ENCODE measurements at places on chromosomes 4 and X. TPM values are rescaled to one million over a fixed set of nuclear protein-coding genes. Genes with fewer than 3 reads are reported as not detected.
A peak's percentile ranks its signal among the peaks of the same experiment; 100 is the strongest.

MAOB gene
- total RNA-seq, result not detected

DNA sequence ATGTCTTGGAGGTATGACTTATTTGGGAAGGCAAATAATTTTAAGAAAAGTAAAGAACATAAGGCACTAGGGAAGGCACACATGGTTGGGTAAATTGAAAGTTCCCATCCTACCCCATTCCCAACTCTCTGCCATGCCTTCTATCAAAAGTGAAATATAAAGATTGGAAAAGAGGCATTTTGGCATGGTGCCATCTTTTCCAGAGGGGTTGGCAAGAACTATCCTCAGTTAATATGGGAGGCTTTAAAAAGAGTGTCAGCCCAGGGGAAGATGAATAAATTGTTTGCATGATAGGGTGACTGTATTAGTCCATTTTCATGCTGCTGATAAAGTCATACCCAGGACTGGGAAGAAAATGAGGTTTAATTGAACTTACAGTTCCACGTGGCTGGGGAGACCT lies 150.8 kb upstream of the BOD1L1 start:
- DNase-seq, result no peak
- no peaks in the 10 kb centered on the region for H3K27me3 ChIP-seq
- H3K27ac ChIP-seq, result no peak overlapping the region
- no peak overlapping the region for H3K4me3 ChIP-seq
- no peaks in the 10 kb centered on the region for H3K4me1 ChIP-seq
- no peaks in the 10 kb centered on the region for H3K36me3 ChIP-seq

GRCh38 chr4:67325791-67326190 lies 219.5 kb downstream of the CENPC start:
- no peaks in the 10 kb centered on the region for H3K36me3 ChIP-seq
- no peak overlapping the region for H3K4me3 ChIP-seq
- H3K27ac ChIP-seq, result no peak overlapping the region
- peak; percentile 34 for DNase-seq

- H3K4me1 ChIP-seq, result no peaks in the 10 kb centered on the region
- no peak overlapping the region for H3K4me3 ChIP-seq
- DNase-seq, result no peak
- H3K27ac ChIP-seq, result no peak overlapping the region
- no peaks in the 10 kb centered on the region for H3K36me3 ChIP-seq
Observed at GRCh38 chr4:62640296-62640695, 1440.2 kb downstream of the ADGRL3 start.

DNA sequence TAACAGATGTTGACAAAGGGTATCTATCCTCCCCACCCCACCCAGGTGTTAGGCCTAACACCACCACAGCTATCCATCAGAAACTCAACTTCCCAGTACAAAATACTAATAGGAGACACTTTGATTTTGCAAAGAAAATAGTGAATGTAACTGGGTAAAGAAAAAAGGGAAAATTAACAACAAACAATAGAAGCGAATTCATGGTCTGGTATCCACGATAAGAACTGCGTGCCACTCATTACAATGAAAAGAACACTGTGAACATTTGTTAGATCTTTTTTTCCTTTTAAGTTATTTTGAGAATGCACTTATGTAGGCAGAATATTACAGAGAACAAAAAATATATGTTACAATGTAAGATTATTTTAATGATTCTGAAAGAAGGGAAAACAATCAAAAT lies 12.0 kb downstream of the TSPAN5 start:
- peaks cover 11% of the 10 kb centered on the region for H3K4me1 ChIP-seq
- H3K27ac ChIP-seq, result no peak overlapping the region

MAGEA6 gene
- total RNA-seq, result not detected

GRCh38 chr4:140816806-140817510 lies 60.8 kb upstream of the TBC1D9 start:
- H3K36me3 ChIP-seq, result no peaks in the 10 kb centered on the region
- H3K27me3 ChIP-seq, result no peaks in the 10 kb centered on the region
- H3K4me3 ChIP-seq, result no peak overlapping the region
- no peaks in the 10 kb centered on the region for H3K4me1 ChIP-seq
- no peak overlapping the region for H3K27ac ChIP-seq
